ENCODE measurements at places on chromosomes 1 and 21.
A peak's percentile ranks its signal among the peaks of the same experiment; 100 is the strongest.

- DNase-seq: no peak
Measured at GRCh38 chr1:56289260-56289659, 290.1 kb downstream of the PLPP3 start.

GRCh38 chr1:86154571-86155050, 2.0 kb downstream of the COL24A1 start:
- DNase-seq: no peak

- DNase-seq: no peak
Measured at GRCh38 chr1:170593173-170594011, 61.4 kb downstream of the GORAB start.

- no peak for DNase-seq
Measured at GRCh38 chr21:38402291-38402690, 96.0 kb downstream of the ERG start.

GRCh38 chr1:21536218-21536617, 27.0 kb downstream of the ALPL start:
- no peak for DNase-seq

DNA sequence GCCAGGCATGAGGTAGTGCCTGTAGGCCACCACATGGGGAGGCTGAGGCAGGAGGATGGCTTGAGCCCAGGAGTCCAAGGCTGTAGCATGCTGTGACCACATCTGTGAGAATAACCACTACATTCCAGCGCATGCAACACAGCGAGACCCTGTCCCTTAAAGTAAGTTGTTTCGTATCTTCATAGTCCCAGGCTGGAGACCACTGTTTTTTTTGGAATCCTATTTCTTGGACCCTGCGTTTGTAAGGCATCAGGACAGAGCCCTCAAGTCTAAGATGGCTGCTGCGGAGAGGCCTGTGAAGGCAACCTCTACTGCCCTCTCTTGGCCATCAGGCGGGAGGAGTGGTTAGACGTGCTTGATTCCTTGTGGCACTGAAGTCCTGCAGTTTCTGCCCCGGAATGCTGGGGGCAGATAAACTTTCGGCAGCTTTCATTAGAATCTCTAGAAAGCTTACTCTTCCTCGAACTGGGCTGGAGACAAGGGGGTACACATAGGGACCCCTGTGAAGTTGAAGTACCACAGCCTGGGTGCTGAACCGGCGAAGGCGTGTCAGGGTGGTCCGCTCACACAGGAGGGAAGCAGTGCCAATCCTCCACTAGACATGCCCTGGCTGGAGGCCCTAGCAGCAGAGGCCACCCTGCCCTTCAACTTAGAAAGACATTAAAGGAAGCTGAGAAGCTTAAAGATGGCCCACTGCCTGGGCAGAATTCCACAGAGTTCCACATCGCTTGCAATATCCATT, 36.6 kb downstream of the RABIF start:
- peak; percentile 43 for DNase-seq

- no peak for DNase-seq
Measured at GRCh38 chr1:44086692-44087474, 31.7 kb upstream of the KLF17 start.

- no peak for DNase-seq
Measured at GRCh38 chr1:69475021-69475420, 92.7 kb upstream of the LRRC7 start.

DNA sequence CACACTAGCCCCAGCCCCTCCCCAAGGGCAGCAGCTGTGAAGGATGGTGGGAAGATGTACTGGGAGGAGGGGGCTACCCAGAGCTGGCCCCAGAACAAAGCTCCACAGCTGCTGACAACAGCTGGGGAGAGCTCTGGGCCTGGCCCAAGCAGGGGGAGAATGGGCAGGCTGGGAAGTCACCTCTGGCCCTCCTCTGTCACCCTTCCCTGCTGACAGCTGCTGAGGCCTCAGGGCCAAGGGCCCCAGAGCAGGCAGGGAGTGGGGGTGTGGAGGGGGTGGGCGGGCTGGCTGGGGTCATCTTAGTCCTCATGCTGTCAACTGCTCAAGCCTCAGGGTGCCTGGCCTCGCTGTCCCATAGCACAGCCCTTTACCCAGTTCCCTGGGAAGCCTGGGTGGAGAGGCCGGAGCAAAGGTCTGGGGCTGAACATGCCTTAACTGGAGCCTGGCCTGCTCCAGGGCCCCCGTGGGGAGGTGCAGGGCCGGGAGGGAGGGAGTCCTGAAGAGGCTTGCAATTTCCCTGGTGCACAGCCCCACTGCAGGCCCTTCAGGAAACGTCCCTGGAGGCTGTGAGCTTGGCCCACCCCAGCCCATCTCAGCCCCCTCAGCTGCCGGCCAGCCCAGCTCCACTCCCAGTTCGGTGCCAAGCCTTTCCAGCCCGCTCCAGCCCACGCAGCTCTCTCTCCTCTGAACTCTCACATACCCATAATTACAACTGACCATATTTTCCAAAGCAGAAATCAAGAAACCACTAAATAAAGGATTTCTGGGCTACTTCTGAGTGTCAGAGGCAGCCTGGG, 25.7 kb downstream of the HSPG2 start:
- DNase-seq: no peak

- no peak for DNase-seq
Measured at GRCh38 chr1:81226603-81226928, 574.2 kb upstream of the ADGRL2 start.

DNA sequence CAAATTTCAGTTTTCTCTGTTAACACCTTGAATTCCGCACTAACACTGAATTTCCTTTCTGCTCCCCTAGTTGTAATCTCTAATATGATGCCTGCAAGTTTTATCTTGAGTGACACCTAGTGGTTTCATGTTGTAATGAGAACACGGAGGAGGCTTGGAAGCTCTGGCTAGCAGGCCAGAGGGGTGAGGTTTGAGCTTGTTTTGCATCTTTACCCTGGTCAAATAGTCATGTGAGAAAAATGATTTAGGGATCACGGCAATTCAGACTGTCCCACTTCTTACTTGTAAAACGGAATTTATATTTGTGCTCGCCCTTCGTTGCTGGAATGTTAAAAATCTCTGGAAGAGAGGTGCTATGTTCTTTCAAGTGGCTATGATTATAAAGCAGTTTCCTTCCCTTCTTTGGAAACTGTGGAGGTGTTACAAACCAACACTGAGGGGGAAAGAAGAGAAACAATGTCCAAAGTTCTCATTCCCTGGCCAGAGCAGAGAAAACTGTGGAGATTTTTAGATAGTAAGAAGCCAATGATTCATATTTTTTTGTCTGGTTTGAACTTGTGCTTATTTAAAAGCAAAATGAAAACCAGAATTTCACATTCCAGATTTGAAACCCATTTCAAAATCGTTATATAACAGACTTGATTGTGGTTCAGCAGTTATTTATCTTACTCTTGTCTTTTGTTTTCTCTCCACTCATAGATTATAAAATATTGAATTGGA, 5.3 kb upstream of the MROH9 start:
- DNase-seq: peak; percentile 43

- DNase-seq: no peak
Measured at GRCh38 chr1:119549719-119550132, 42.7 kb downstream of the HSD3B1 start.

GRCh38 chr1:167488786-167489185, 29.5 kb downstream of the CD247 start:
- no peak for DNase-seq

- DNase-seq: no peak
Measured at GRCh38 chr1:54940042-54940441, 40.4 kb upstream of the TMEM61 start.

DNA sequence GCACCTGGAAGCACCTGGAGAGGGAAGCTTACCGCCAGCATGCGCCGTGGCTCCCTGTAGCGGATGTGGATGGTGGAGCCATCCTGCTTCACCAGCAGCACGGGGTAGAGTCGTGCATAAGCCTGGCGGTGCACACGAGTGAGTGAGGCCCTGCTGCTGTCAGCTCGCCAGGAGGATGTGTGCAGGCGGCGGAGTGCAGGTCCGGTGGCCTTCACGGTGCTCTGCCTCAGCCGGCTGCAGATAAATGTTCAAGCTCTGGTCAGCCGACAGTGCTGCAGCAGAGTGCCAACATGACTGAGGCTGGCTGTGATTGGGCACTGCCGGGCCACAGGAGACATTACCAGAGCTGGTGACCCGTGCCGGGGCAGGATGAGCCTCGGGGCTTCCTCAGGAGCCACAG, 1.5 kb downstream of the MRPL55 start:
- no peak for DNase-seq

- DNase-seq: no peak
Measured at GRCh38 chr1:119987112-119987511, 82.3 kb downstream of the NOTCH2 start.
